ENCODE measurements at places on chromosomes 16 and 17. TPM values are rescaled to one million over a fixed set of nuclear protein-coding genes. Genes with fewer than 3 reads are reported as not detected.

DNA sequence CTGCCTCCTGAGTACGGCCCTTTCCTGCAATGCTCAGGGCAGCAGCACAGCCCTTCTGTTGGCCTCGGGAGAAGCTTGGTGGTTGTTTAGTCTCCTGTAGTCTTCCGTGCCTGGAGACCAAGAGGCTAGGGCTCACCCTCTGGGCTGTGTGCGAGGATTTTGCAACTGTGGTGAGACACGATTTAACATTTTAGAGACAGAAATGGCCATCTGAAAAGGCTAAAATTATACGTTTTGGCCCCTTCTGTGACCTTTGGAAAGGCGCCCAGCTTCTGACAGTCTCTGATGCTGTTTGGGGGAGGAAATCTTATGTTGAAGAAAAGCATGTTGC lies 33.1 kb downstream of the FOXL1 start:
- H3K4me3 ChIP-seq: no peak overlapping the region
- H3K36me3 ChIP-seq: no peaks in the 10 kb centered on the region
- H3K4me1 ChIP-seq: no peaks in the 10 kb centered on the region
- no peak overlapping the region for H3K27ac ChIP-seq
- H3K27me3 ChIP-seq: no peaks in the 10 kb centered on the region
- DNase-seq: no peak

DNA sequence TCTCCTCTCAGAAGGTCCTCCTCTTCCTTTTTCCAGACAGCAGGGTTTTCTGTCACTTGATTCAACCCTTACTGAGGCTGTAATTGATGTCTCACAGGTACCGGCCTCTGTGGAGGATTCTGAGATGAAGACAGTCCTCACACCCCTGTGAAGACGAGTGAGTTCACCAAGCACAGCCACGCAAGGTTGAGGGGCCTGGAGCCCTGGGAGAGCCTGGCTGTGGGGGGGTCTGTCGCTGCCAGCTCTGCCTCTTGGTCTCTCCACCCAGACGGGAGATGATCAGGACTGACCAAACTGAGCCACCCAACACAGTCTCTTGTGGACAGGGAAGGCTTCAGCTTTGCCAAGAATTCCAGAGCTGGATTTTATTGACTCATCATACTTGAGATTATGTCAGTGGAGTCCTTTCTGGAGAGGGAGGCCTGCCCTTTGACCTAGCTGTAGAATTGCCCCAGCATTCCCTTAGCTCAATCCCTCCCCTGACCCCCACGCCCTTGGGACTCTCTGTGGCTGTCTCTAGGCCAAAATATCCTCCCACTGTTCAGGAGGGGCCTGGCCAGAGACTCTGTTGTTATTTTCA lies 51.1 kb upstream of the CRHR1 start:
- no peak overlapping the region for H3K4me3 ChIP-seq
- H3K27ac ChIP-seq: no peak overlapping the region
- H3K36me3 ChIP-seq: no peaks in the 10 kb centered on the region
- no peaks in the 10 kb centered on the region for H3K4me1 ChIP-seq

DNA sequence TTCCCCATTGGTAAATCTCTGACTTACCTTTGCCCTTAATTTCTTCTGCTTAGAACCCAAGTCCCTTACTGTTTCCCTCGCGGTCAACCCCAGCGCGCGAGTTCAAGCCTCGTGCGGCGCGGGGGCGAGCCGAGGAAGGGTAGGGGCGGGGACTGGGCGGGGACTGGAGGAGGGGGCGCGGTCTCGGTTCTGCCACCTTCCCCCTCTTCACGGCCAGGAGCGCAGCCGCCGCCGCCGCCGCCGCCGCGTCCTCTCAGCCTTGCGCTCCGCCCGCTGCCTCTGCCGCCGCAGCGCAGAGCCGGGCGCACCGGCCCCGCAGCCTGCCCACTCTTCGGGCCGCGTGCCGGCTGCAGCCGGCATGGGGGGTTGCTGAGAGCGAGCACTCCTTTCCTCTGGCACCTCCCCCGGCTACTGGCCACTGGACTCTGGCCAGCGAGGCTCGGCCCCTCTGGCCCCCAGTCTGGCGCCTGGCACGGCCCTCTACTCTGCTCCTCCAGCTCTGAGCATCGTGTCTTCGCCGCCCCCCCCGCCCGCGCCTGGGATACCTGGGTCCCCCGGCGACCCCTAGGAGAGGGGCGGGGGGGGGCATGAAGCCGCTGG lies at the start of gene RAPGEFL1:
Gene RAPGEFL1, plus strand, starts transcription at position 196 of the 600 bp plus-strand sequence. Its CDS starts 392 bp downstream, at position 588.
- peaks cover 39% of the 10 kb centered on the region for H3K4me1 ChIP-seq
- peak; percentile 91 for DNase-seq
- H3K4me3 ChIP-seq: peak within 1 kb of the TSS; percentile 55

DNA sequence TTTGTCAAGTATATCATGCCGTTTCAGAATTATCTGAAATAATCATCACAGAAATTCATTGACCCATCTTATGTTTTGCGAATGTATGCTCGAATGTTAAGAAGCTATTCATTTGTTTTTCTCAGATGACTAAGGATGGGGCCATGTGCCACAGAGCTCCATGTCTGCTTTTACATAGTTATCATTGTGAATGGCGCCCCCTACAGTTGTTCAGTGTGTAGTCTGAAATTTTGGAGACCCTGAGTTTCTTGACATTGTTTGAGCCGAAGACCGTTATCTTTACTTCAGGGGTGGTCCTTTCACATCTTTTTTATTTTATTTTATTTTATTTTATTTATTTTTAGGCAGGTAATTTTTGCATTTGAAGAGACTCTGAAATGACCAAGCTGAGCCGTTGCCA lies 972.0 kb upstream of the RBFOX1 start:
- no peak for DNase-seq
- no peaks in the 10 kb centered on the region for H3K27me3 ChIP-seq
- H3K36me3 ChIP-seq: no peaks in the 10 kb centered on the region
- no peak overlapping the region for H3K4me3 ChIP-seq

DNA sequence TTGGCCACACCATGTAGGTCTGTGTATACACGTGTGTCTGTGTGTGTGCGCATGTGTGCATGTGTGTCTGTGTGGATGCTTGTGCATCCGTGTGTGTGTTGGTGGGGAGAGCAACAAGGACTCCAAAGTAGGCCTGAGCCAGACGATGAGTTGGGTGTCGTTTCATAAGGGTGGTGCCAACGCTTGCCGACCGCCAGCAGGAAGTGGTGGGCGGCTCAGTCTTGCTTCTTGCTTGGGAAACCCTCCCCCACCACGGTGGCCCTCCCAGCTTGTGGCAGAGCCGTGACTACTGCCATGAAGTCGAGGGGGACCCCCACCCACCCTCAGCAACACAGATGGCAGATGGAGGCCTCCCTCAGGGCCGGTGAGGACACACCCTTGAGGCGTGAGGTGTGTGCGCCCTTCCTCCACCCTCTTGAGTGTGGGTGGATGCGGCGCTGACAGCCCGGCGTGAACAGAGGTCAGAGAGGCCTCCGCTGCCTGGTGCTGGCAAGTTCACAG lies 17.5 kb downstream of the SBK1 start:
- no peaks in the 10 kb centered on the region for H3K4me1 ChIP-seq
- H3K27ac ChIP-seq: no peak overlapping the region
- no peak overlapping the region for H3K4me3 ChIP-seq
- no peaks in the 10 kb centered on the region for H3K36me3 ChIP-seq

DNA sequence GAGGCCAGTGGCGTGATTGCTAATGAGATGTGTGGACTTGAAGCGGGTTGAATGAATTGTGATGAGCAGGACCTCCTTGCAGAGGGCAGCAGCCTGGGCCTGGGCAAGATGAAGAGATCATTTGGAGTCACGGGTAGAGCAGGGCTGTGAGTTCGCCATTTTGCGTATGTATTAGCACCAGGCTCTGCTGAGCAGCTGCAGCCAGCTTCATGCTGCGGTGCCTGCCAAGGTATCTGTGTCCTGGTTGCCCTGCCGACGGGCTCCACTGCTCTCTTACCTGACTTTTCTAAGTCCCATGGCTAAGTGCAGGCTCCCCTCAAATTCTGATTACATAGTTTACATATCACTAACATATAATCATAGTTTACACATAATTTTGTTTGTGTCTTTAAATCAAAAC lies 295.7 kb downstream of the SNX29 start:
- H3K4me1 ChIP-seq: no peaks in the 10 kb centered on the region
- H3K27ac ChIP-seq: no peak overlapping the region
- H3K27me3 ChIP-seq: no peaks in the 10 kb centered on the region
- no peak for DNase-seq

DNA sequence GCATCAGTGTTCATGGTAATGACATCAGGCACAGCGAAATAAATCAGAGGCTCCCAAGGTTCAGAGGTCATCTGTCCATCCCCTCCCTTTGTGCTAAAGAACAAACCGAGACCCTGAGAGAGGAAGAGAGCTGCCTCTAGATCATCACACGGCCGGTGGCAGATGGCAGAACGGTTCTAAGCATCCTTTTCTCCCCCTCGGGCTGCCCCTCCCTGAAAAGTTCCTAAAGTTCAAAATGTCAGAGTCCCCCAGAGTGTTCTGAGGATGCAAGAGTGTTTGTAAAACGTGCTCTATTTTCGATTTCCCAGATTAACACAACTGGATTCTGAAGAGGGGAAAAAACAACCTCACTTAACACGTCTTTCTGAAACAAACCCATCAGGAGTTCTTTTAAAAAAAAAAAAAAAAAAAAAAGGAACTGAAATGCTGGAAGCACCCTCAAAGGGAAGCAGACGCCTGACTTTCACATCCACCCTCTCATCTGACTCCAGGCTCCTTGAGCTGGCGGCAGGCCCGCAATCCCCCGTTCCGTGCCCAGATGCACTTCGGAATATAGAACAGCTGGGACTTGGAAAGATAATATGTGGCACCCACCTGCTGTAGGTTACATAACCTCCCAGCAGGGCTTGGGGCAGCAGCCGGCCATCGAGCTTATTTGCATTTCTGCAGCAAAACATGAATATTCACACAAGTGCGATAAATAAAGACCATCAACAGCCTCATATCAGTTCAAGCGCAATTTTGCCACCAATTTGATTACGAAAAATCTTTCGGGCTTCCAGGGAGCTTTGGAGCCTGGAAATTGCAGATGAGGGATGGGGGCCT lies 115.5 kb upstream of the SMURF2 start:
- H3K4me1 ChIP-seq: peaks cover 54% of the 10 kb centered on the region
- peak; percentile 54 for DNase-seq
- H3K27ac ChIP-seq: peak overlapping the region; percentile 48
- H3K27me3 ChIP-seq: peaks cover 44% of the 10 kb centered on the region
- no peak overlapping the region for H3K4me3 ChIP-seq
- H3K36me3 ChIP-seq: no peaks in the 10 kb centered on the region

DNA sequence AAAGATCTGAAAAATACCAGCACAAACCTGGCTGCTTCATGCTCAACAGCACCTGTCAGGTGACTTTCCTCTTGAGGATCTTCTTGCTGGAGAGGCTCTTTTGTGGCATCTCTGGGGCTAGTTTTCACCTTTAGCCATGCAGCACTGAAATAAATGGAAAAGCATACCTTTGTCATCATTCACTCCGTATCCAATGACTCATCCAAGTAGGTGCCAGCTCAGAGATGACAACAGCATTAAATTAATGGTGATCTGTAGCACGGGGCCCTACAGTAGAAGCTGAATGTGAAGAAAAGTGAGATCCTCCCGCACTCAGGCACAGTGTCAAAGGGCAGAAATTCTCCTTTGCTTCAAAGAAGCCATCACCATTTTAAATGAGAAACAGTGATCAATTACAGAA lies 32.2 kb downstream of the KIAA0753 start:
- no peaks in the 10 kb centered on the region for H3K27me3 ChIP-seq
- H3K27ac ChIP-seq: no peak overlapping the region
- no peak for DNase-seq
- H3K36me3 ChIP-seq: peaks cover 43% of the 10 kb centered on the region

- peak; percentile 94 for DNase-seq
- H3K4me1 ChIP-seq: peaks cover 12% of the 10 kb centered on the region
- peaks cover 32% of the 10 kb centered on the region for H3K27me3 ChIP-seq
- peak overlapping the region; percentile 21 for H3K4me3 ChIP-seq
These were observed 15.4 kb upstream of the ZNF287 start for GRCh38 chr17:16584273-16584995.

- DNase-seq: no peak
- no peaks in the 10 kb centered on the region for H3K36me3 ChIP-seq
- no peaks in the 10 kb centered on the region for H3K4me1 ChIP-seq
- H3K27me3 ChIP-seq: no peaks in the 10 kb centered on the region
These were observed 240.3 kb upstream of the N4BP1 start for GRCh38 chr16:48850097-48850770.

- no peaks in the 10 kb centered on the region for H3K36me3 ChIP-seq
- no peak overlapping the region for H3K4me3 ChIP-seq
- DNase-seq: no peak
- H3K27ac ChIP-seq: no peak overlapping the region
- no peaks in the 10 kb centered on the region for H3K4me1 ChIP-seq
These were observed 55.1 kb downstream of the SRCIN1 start for GRCh38 chr17:38550661-38551060.

DNA sequence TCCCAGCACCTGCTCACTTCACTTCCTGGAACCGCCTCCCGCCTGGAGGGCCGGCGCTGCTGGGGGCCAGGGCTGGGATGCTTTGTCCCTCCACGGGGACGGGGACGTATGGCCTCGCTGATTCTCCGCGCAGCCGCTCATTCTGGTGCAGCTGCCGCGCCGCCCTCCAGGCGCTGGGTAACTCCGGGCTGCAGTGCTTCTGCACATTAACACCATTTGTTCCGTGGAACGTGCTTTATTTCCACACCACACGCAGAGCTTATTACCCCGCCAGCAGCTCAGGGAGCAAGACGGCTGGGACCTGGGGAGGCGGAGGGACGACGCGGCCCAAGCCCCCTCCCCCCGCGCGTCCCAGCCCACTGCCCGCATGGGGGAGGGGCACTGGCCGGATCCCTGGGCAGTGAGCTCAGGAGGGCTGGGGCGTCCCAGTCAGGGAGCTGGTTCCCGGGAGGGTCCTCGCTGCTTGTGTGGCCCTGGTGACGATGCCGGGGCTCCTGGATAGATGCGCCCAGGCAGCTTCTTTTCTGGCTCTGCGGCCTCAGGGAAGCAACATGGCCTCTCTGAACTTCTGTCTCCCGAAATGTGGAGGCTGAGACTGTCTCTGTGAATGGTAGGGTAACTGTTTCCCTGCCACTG lies 45.4 kb upstream of the ACSF3 start:
- no peak for DNase-seq
- peaks cover 8% of the 10 kb centered on the region for H3K4me1 ChIP-seq
- peaks cover 58% of the 10 kb centered on the region for H3K27me3 ChIP-seq
- H3K4me3 ChIP-seq: no peak overlapping the region
- no peaks in the 10 kb centered on the region for H3K36me3 ChIP-seq

DNA sequence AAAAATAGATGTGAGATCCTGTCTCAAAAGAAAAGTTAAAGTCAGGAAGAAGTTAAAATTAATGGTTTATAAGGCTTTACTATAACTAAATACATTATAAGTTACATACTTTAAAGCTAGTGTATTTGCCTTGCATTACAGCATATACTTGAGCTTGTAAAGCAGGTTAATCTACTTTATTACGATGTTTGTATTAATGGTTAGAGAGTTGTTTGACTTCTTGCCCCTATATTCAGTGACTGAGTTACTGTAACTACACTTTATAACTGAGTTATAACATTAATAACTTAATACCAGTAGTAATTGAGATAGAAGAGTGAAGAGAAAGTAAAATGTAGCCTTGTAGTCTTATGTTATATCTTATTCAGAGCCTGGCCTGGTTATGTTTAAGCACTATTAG lies 22.9 kb downstream of the CLTC start:
- H3K36me3 ChIP-seq: no peaks in the 10 kb centered on the region
- no peak for DNase-seq
- H3K4me3 ChIP-seq: no peak overlapping the region
- peaks cover 36% of the 10 kb centered on the region for H3K4me1 ChIP-seq
- H3K27ac ChIP-seq: peak overlapping the region; percentile 9
- H3K27me3 ChIP-seq: no peaks in the 10 kb centered on the region

C17orf107 gene
- 2.1 TPM for total RNA-seq

MBTD1 gene
- total RNA-seq: 16.8 TPM

ZNF174 gene
- total RNA-seq: 14.8 TPM

ABCC11 gene
- total RNA-seq: not detected

SYCE1L gene
- total RNA-seq: 2.2 TPM

ITGB3 gene
- 7.9 TPM for total RNA-seq

VAMP2 gene
- 32.8 TPM for total RNA-seq

HLF gene
- total RNA-seq: 8.5 TPM

MILR1 gene
- 2.3 TPM for total RNA-seq

All from transverse colon (tissue), 4 donors.